HCT116 (cell line): ENCODE measurements at places on chromosomes 6 and 20. TPM values are rescaled to one million over a fixed set of nuclear protein-coding genes. Genes with fewer than 3 reads are reported as not detected.
A peak's percentile ranks its signal among the peaks of the same experiment; 100 is the strongest.

DNA sequence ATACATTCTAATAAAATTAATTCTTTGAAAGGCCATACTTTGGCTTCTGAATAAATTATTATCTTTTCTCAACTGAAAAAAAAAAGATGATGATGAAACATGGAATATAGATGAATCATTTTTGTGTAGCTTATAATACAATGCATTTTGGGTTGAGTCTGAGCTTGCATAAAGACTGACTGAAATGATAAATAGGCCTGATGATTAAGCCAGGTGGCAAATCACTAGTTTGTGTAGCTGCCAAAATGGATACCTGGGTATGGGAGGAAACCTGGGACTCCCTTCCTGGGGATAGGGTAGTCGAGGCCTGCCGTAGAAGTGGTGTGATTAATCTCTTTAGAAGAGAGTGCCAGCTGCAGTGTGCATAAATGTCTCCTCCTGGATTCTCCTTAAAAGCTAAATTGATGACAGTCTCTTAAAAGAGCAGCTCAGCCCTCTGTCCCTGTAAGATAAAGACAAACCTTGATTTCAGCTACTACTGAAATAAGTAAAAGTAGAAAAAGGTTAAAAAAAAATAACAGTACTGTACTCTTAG, 275.1 kb downstream of the GRIK2 start:
- no peak for DNase-seq

DNA sequence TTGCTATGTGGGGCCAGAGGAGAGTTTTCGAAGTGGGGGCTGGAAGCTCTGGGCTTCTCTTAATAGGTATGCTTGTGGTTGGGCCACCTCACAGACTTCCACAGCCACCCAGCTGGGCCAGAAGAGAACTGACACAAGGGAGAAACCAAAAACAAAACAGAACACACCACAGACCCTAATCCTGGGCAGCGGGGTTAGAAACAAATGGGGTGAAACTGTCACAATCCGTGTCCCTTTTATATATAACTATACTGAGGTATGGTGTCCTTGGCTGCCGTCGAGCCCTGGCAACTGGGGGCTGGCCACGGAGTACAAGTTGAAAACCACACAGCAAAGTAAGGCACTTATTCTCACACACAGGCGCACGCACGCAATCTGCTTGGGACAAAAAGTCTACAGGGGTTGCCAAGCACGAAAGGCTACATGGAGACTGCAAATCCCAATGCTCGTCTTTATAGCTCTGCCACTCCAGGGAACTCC, 78.3 kb downstream of the TRAM2 start:
- DNase-seq = no peak

DNA sequence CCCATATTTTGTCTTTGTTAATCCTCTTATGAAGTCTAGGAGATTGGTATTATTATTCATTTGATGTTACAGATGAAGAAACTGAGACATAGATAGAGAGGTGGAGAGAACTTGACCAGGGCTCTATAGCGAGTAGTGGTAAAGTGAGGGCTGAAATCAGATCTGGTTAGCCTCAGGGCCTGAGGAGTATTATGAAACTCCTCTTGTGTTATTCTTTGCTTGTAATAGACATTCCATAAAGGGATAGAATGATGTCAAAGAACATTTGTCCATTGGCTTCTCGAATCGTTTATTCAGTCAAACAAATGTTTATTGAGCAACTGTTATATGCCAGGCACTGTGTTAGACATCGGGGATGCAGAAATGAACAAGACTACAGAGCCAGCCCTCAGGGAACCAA, at the start of gene IL22RA2:
TSS of gene IL22RA2 (minus strand) at position 144 of the 400 bp plus-strand sequence. CDS start 11,895 bp downstream, outside the sequence.
- no peak for DNase-seq

- no peak for DNase-seq
These were observed 18.6 kb downstream of the MTG2 start for GRCh38 chr20:62201173-62202082.

GRCh38 chr6:42407379-42407778, 44.3 kb downstream of the TRERF1 start:
- no peak for DNase-seq

- no peak for DNase-seq
These were observed 84.4 kb downstream of the GMPR start for GRCh38 chr6:16322666-16323312.

DNA sequence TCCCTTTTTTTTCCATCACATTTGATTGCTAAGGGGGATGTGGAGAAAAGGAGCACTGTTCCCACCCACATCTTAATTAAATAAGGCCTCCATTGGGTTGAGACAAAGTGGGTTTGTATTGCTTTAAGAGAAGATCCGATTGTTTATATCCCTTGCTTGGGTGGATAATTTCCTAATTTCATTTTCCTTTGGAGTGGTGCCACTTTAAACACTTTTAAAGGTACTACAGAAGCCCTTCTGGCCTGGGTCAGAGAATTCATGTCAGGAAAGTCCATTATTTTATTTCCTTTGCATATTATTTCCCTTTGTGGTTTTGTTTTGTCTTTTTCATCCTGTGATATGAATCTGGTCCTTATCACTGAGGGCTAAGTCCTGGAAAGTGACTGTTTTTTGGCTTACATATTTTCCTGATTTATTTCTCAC, 56.9 kb downstream of the PHACTR2 start:
- no peak for DNase-seq

ULBP2 gene
- total RNA-seq = 10.2 TPM

DNA sequence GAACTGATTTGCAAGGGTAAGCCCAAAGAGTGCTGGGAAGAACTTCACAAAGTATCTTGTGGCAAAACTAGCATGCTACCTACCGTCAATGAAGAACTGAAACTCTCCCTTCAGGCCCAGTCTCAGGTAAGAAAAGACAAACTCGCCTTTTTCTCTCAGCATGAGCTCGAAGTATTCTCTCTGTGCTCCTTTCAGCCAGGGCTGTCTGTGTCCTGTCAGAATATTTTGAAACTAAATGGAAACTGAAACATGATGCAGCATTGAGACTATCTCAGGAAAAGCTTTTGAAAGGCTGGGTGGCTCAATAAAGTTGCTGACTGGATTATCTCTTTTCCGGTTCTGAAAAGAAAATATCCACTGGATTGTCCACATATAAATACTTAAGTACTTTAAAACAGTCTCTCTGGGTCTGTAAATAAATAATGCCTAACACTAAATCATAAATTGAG, 696 bp downstream of the CALHM5 start:
- no peak for DNase-seq

GRCh38 chr6:7169296-7169721, 61.5 kb downstream of the RREB1 start:
- DNase-seq = no peak

DNA sequence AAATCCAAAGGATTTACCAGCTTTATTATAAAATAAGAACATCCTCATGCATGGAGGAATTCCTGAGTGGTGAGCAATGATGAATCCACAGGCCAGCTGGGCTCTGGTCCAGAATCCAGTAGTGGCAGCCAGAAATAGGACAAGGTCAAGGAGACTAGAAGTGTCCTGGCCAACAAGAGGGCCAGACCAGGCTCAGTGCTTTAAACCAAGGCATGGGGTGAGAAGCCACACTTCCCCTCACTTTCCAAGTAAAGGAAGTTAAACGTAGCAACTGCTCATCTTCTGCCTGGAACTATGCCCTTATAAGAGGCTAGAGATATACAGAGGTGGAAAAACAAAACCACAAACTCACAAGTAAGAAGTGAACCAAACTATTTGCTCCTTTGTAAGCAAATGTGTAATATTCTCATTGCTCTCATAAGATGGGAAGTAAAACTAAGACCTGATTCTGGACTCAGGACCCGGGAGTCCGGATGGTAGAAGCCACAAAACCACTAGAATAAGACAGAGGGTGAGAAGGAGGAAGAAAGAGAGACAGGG, 253.2 kb downstream of the UST start:
- DNase-seq = no peak

DNA sequence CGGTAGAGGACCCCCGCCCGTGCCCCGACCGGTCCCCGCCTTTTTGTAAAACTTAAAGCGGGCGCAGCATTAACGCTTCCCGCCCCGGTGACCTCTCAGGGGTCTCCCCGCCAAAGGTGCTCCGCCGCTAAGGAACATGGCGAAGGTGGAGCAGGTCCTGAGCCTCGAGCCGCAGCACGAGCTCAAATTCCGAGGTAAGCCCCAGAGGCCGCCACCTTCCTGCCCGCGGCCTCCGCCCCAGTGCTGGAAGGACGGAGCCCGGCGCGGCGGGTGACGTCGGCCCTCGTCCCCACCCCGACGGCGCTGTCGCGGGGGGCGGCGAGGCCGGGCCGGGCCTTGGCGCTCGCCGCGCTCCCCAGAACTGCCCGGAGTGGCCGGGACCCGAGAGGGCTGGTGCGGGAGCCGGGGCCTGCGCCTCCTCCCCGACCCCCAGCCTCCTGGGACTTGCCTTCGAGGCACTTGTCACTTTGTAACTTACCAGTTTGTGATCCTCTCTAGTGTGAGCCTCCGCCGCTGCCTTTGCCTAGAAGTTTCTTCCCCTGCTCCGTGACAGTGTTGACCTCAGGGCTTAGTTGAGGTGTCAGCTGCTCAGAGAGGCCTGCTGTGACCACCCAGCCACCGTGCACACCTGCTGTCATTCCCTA, 417 bp downstream of the VAPB start:
- no peak for DNase-seq

DNA sequence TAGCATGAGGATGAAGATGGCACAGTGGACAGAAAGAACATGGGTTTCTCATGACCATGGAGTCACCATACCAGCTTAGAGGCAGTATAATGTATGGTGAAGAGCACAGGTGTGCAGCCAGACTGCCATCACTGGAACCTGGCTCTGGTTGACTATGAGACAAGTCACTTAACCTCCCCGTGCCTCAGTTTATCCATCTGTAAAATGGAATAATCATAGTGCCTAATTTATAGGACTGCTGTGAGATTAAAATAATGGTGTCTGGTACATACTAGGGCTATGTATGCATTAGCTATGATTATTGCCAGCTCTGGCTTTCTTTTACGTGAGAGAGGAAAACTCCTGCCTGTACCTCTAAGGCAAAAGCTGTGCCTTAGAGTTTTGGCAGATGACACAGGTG, 19.4 kb downstream of the SLC35B3 start:
- no peak for DNase-seq

DNA sequence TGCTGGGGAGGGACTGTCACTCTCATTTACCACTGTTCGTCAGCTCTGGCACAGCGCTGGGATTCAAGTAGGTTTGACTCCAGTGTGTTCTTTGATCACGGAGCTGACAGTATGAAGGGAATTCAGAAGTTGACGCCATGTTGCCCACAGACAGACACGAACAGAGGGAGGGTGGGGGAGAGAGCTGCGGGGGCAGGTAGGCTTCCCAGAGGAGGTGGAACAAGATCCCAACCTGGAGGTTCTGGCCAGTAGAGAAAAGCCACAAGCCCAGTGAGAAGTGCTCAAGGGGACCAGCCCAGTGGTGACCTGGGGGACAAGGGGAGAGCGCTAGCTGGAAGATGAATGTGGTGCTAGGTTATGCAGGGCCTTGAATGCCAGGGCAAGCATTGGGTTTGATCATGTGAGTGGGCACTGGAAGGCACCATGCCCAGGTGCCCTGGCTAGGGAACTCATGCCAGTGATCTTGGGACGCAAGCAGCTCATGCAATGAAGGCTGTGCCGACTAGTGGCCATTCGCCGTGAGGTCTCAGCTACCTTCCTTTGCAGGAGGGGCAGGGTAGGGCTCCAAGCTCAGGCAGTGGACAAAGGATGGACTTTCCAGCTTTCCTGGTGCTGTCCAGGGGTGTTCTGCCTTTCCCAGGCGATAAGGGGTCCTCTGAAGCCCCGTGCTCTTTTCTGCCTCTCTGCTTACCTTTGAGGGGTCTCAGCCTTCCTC, 50.4 kb upstream of the APCDD1L start:
- DNase-seq = no peak

DNA sequence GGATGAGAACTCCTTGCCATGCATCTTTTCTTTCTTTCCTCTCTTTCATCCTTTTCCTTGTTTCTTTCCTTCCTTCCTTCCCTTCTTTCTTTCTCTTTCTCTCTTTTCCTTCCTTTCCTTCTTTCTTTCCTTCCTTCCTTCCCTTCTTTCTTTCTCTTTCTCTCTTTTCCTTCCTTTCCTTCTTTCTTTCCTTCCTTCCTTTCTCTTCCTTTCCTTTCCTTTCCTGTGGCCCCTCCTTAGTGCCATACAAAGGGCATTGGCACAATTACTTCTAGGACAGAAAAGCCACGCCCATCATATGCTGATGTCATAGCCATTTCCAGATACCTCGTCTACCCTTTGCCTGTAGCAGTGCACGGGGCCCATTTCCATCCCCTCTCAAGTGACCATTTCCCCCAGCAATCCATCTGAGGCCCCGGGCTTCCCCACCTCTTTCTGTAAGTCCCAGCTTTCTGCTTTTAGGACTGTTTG, 2.2 kb upstream of the CENPB start:
- DNase-seq = no peak

WFDC12 gene
- total RNA-seq = not detected

TP53TG5 gene
- total RNA-seq = 0.76 TPM

SLC12A5 gene
- total RNA-seq = 1.9 TPM

HTR1E gene
- total RNA-seq = not detected

GRCh38 chr6:40302856-40303454, 284.2 kb downstream of the LRFN2 start:
- DNase-seq = no peak

DNA sequence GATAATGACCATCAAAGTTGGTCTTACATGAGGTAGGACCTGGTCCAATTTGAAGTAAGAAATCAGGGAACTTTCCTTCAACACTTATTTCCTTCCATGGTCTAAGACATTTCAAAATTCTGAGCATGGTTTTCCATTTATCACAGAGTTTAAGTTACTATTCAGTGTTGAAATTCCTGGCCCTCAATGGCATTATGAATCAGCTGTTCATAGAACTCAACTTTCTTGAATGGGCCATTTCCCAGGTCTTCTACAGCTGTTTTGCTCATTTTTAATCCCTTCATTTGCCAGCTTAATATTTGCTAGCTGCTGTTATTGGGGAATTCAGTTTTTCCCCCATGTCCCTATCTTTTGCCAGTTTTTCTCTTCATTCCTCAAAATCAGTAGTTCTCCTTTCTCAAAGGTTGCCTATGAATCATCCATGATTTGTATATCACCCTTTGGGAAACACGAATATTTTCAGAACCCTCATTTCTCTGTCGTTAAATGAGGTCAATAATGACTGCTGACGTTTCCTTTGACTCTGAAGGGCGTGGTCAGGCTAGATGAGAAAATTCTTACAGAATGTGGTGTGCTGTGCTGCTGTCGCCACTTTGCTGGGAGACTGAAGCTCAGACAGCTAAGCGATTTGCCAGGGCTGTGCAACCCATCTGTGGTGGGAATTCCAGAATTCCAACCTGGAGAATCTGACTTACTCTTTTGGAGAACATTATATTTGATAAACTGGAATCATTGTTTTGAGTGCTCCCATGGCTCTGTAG, 216.5 kb upstream of the FLRT3 start:
- no peak for DNase-seq

MEP1A gene
- not detected for total RNA-seq

SAPCD1 gene
- 18.2 TPM for total RNA-seq

GRCh38 chr6:99458319-99458718, 33.2 kb upstream of the PNISR start:
- DNase-seq = peak; percentile 45

TPMT gene
- total RNA-seq = 10.1 TPM
